Urothelium cell line (cell line): ENCODE measurements at places on chromosomes 16 and 17.

GRCh38 chr16:71895679-71896365 lies 491 bp downstream of the IST1 start:
- DNase-seq, result peak; percentile 31

DNA sequence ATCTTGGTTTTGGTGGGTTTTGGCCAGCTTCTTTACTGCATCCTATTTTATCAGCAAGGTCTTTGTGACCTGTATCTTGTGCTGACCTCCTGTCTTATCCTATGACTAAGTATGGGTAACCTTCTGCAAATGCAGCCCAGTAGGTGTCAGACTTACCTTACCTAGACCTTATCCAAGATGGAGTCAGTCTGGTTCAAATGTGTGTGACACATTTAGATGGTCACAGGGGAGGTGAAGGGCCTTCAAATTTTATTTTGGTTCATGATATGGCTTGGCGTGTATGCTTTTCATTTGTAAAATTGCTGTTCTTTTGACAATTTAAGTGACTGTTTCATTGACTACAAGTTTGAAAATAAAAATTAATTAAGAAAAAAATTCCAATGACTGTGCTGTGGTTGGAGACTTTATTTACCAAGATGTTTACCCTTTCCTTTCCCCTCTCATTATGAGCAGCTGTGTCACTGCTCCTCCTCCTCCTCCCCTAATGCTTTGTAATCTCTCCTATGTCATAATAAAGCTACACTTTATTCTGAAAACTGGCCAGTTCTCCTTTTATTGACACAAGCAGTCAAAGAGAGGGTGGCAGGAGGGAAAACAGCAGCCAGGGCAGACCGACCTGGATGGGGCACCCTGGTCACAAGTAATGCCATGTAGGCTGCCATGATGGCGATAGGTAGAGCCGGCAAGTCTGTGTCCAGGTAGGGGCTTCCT lies 49.4 kb downstream of the TNFRSF13B start:
- DNase-seq, result no peak

DNA sequence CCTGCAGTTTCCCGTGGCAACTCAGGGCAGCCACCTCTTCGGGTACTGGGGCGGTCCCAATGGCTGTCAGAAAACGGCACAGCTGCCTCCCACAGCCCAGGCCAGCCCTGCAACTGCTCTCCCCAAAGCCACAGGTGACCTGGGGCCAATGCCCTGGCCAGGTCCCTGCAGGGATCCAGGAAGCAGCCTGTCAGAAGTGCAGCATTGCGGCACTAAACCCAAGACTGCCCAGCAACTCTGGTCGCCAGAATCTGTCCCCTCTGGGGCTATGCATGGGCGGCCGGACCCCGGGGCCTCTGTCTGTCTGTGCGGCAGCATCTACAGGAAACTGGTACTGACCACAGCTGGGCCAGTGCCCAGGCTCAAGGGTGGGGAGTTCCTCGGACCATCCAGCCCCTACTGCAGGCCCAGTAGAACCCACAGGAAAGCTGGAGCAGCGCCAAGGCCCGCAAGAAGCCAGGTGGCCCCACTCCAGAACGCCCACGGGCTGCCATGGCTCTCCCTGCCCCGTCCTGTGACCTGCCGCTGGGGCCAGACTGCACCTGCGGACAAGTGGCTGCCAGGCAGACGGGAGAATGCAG lies 5.5 kb downstream of the CYBC1 start:
- DNase-seq, result no peak

DNA sequence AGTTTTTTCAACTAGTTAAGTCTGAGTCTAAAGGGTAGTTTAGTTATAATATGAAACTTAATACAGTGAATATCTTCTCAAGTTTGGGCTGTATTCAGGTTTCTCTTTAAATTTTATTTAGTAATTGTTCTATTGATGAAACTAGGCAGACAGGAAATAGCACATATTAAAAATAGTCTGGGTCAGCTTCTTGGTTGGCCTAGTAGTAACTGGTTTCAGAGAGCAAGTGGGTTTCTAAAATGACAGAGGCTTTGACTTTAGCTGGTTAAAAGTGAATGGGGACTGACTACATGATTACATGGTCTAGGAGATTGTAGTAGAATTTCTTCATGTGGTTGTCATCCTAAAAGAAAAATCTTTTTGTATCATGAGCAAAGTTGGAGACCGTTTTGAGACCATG lies 46.8 kb downstream of the OMG start:
- no peak for DNase-seq

GRCh38 chr16:74743668-74744299 lies 30.8 kb downstream of the FA2H start:
- DNase-seq, result peak; percentile 84

DNA sequence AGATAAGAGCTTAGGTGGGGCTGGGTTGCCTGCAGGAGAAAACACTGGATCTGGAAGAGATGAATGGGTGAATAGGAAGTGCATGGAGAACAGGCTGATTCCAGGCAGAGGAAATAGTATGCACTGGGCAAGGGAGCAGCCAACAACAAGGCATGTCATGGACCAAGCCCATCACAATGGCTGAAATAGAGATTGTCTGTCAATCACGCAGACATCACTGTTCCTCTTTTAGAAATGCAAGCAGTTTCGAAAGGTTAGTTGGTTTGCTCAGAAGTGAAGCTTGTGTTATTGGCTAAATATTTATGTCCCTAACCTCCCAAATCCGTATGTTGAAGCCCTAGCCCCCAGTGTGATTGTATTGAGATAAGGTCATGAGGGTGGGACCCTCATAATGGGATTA lies 621.7 kb upstream of the CDH11 start:
- no peak for DNase-seq

GRCh38 chr16:81987121-81987520 lies 24.1 kb downstream of the SDR42E1 start:
- DNase-seq, result no peak

DNA sequence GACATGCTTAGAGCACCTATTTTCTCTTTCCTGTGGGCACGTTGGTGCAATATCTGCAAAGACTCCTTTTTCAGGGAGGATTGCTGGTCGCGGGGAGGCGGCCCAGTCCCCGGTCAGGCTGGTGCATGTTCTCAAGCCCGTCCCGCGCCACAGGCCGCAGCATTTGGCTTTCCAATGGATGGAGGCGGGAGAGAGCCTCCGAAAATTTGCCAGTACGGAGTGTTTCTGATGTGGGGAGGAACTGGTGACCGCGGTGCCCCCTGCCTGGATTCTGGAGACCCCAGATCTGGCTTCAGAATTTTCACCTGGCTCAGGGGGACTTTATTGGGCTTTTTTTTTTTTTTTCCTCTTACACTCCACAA lies 2.3 kb downstream of the CMIP start:
- peak; percentile 31 for DNase-seq

DNA sequence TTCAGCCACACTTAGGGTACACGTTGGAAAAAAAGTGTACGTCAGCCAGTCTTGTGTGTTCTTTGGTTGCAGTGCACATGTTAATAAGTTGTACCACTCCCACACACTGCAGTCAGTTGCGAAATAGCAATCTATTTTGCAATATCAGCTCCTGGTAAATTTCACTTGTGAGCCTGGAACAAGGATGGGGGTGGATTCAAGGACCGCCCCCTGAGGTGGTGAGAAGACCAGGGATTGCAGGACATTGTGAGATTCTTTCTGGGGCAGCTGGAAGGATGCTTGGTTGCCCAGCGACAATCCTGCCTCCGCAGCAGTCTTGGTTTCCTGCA lies 78.6 kb upstream of the ZFHX3 start:
- DNase-seq, result no peak

DNA sequence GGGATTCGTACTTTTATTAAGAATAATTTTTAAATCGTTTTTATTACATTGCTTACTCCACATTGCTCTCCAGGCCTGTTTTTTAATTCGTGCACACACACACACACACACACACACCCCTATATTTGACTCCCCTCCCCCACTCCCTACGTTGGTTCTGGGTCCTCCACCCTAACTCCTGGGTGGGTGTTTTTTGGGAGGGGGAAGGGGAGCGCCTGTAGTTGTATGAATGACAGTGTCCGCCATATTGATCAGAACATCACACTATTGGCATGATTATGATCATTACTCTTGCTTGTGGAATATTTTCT lies 1.3 kb downstream of the GNAO1 start:
- no peak for DNase-seq

DNA sequence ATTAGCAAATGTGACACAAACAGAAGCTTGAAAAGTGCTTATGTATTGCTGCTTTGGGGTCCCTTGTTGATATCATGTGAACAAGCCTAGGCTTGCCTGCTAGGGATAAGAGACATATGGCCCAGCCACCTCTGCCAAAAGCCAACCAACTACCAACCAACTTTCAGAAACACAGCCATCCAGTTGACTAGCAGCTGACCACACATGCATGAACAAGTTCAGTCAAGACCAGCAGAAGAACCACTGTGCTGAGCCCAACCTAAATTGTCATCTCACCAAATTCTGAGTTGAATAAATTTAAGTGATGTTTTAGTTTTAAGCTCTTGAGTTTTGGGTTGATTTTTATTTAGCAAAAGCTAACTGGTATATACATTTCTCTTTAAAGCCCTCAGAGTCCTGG lies 3.5 kb downstream of the ERN2 start:
- no peak for DNase-seq

DNA sequence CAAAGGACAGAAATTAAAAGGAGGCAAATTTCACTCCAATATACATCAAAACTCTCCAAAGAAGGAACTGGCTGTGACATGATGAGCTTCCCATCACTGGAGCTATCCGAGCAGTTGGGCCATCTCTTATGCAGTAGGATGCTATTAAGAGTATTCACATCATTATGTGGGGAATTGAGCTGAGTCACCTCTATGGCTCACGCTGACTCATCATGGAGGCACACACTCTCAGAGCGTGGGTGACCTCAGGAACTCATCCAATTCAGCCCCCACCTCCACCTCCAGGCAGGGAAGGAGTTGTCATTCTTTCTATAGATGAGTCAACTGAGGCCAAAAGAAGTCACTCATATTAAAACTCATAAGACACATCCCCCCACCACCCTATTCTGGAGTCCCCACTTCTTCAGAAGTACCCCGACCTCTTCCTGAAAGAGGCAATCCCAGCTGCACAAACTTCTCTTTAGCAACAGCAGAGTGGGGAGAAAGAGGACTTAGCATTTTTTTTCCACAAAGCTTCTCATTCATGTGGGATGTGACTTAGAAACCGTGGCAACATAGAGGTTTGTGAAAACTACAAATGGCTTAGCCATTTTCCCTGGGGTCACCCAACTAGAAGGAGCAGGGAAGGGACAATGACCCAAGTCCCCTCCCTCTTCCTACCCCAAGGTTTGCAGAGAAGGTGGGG lies 32.5 kb downstream of the ABCC12 start:
- DNase-seq, result peak; percentile 91

GRCh38 chr17:6422654-6423241 lies 12.2 kb downstream of the AIPL1 start:
- no peak for DNase-seq

DNA sequence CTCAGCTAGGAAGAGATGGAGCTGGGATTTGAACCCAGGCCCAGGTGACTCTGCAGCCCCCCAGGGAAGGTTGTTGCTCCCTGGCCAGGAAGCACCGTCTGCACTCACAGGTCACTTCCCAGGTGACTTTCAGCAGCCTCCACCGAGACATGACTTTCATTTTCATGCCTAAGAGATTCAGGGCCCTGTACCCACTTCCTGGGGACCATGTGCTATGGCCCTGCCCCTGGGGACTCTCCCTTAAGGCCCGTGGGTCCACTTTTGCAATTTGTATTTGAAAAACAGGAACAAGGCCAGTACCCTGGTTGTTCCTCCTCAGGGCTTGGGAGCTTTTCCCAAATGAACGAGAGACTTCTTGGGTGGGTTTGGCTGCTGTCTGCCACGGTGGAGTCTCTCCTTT lies 191.0 kb downstream of the IRF8 start:
- no peak for DNase-seq

DNA sequence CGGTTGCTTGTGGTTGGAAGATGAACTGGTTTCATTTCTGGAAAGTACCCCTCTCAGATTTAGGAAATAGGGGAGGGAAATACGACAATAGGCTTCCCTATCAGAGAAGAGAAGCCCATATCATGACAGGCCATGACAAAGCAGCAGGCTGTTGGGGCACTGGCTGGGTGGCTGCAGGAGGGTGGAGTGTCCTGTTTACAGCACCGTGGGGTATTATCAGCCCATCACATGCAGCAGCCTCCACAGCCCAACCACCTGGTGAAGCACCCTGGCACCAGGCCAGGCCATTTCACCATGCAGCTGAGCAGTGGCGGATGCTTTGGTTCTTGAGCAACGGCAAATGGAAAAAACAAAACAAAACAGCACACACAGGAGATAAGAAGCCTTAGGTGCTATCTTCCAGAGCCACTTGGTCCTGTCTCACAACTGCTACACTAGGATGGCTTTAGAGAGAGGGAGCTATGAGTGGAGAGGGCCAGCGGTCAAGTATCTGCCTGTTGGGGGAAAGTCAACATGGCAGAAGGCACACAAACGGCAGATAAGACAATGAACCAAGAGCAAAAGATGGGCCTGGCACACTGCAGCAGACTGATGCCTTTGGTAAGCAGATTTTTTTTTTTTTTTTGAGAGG lies 24.2 kb downstream of the FAM117A start:
- no peak for DNase-seq

DNA sequence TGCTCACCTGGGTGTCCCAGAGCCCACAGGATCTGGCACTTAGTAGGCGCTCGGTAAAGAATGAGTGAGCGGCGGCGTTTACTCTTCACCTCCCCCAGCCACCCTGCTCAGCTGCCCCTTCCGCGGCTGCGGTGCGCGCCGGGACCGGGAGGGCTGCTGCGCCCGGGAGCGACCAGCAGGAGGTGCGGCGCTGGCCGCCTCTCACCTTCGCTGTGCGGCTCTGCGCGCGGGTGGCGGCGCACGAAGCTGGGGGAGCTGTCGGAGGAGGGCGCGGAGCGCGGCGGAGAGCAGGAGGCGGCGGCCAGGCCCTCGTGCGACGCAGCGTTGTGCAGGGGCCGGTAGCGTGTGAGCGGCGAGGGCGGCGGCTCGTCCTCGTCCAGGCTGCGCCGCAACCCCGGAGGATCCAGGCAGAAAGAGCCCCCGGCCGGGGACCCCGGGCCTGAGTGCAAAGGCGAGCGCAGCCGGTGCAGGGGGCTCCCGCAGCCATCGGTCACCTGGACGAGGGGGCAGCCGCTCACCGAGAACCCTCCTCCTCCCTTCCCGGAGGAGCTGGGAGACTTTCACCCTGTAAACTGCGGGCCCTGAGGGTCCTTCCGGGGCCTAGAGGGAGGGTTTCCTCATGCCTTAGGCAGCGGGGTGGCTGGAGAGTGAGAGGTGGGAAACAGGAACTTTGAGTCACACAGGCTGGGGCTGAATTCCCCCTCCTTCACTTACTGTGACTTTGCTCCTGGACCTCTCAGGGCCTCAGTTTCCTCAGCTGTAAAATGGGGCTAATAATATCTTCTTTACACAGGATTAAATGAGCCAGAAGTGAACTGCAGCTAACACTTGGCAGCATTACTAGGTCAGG lies 12.5 kb downstream of the SAMD14 start:
- no peak for DNase-seq

GRCh38 chr16:26830428-26831127 lies 236.1 kb upstream of the C16orf82 start:
- no peak for DNase-seq
